ENCODE measurements at places on chromosomes 1 and 21.

DNA sequence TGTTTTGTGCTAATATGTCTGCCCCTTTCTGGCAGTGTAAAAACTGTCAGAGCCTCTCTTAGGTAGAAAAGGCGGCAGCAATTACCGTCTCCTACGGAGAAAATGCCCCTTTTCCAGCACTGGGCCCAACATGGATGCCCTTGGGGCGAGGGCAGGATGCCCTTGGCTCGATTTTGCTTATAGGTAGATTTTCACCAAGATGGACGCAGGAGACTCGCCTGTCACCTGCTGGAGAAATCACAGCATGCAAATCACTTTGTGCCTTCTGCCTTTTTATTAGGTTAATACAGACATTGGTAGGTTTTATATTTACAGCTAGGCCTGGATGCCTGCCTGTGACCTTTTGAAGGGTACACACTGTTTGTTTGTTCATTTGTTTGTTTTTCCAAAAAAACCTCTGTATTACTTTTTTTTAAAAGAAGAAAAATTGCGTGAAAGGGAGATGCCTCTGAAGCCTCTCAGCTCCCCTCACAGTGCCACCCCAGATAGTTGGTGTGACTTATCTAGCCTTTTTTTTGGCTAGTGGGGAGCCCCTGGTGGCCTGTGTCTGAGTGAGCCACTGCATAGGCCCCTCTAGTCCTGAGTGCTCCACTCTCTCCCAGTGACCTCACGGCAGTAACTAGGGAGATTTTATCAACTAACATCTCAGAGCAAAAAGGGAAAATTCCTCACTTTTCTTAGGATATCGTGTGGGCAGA, 2.5 kb downstream of the ATP1B1 start:
- no peak for DNase-seq

- no peak for DNase-seq
Observed at GRCh38 chr1:30525971-30526651, 197.3 kb downstream of the MATN1 start.

DNA sequence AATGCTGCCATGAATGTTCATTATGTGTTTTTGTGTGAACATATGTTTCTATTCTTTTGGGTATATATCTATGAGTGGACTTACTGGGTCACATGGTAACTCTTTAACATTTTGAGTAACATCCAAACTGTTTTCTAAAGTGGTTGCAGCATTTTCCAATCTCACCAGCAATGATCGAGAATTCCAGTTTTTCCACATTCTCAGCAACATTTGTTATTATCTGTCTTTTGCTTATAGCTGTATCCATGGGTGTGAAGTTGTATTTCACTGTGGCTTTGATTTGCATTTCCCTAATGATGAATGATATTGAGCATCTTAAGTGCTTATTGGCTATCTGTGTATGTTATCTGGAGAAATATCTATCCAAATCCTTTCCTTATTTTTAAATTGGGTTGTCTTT, 89.2 kb upstream of the SLFNL1 start:
- DNase-seq: no peak

- DNase-seq: no peak
Observed at GRCh38 chr1:205127646-205128045, 5.9 kb upstream of the RBBP5 start.

DNA sequence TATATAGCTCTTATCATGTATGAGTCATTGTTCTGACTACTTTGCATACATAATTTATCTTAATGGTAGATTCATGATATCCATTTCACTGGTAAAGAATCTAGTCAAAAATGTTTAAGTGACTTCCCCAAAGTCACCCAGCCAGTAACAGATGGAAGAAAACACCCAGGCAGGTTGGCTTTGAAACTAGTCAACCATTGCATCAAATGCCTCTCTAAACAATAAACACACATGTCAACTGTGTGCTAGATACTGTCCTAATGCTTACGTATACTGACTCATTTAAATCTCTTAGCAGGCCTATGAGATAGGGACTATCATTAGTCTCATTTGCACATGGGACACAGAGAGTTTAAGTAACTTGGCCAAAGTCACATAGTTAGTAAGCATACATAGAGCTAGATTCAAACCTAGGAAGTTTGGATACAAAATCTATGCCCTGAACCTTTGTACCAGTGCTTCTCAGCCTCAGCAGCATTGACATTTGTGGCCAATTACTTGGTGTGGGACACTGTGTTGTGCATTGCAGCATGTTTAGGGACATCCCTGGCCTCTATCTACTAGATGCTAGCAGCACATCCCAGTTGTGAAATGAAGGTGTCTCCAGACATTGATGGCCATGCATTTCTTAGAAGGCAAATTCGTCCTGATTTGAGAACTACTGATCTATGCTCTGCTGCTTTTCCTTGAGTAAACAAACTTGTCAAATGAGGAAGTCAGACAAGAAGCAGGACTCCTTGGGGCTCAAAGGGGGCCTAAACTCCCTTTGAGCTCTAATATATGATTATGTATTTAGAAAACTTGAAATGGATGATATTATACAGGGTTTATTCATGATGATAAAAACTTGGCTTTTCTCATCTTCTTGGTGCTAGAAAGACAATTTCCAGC, 316.3 kb downstream of the KCNH1 start:
- DNase-seq: no peak

DNA sequence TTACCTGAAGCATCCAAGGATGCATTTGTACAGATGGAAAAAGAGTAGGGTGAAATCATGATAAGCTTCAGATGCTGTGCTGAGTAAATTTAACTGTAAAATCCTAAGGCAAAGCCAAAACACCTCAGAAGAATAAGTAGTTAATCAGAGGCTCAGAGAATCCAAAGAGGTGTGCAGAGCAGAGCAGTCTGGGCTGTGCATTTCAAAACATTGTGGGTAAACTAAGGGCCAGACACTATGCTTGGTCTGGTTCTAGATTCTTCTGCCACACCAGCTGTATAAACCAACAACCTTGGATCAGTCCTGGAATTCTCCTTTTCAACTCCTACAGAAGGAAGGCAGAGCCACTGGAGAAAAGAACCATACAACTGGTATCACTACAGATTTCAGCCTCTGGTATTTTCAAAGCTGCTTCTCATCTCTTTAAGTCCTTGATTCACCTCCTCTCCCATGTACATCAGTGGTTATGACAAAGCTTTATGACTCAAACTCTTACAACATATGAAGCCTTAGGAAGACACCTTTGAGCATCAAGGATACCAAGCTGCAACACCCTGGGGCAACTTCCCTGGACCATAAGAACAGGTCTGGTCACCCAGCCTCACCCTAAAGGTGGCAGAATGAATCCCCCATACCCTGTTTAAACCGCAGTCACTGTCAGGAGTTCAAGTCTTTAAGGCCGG, 11.6 kb upstream of the HIPK1 start:
- no peak for DNase-seq

- DNase-seq: no peak
Observed at GRCh38 chr1:83641206-83641658, 357.7 kb downstream of the TTLL7 start.

Measured in C1 segment of cervical spinal cord (tissue), 14 donors.